Liver (tissue), 10 donors: ENCODE measurements at places on chromosomes 1 and 21.

DNA sequence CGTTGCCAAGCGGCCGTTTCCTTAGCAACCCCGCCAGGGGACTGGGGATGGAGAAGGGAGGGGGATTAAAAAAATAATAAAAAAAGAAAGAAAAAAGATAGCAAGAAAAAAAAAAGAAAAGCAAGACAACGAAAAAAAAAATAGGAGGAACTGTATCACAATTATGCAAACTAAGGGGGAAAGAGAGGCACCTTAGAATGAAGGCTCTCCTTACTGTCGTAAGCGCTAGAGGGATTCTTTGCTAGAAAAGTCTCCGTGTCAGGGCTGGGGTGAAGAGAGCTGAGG lies 625 bp upstream of the NEGR1 start:
- DNase-seq, result no peak

DNA sequence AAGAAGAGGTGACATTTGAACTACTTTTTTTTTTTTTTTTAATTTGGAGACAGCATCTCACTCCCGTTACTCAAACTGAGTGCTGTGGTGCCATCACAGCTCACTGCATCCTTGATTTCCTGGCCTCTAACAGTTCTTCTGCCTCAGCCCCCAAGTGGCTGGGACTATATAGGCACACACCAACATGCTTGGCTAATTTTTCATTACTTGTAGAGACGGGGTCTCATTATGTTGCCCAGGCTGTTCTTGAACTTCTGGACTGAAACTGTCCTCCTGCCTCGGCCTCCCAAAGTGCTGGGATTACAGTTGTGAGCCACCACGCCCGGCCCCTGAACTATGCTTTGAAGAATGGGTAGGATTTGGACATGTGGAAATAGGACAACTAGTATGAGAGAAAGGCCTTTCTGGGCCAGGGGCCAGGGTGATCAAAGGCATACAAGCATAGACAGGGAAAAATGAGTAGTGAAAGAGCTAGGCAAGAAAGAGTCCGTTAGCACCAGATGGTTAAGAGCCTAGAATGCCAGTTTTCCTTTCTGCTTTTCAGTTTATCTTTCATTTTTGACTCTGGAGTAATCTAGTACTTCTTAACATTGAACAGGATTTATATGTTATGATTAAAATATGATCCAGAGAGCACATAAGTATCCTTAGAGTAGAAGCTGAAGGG lies 6.3 kb downstream of the RABGAP1L start:
- peak; percentile 42 for DNase-seq

DNA sequence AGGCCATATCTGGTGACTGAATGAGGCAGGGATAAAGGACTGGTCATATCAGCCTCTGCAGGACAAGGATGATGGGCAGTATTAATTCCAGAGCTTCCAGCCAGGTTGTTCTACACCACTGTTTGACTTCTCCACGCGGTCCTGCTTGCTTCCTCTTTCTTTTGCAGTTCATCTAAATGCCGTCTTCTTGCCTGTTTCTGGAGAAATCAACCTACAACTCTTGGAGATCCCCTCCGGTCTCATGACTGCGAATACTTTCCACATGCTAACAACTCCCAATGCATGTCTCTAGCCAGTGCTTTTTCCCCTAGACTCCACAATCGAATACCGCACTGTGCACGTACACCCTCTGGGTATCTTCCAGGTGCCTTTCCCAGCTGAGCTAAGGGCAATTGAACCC lies 14.1 kb upstream of the TIAM1 start:
- DNase-seq, result no peak

DNA sequence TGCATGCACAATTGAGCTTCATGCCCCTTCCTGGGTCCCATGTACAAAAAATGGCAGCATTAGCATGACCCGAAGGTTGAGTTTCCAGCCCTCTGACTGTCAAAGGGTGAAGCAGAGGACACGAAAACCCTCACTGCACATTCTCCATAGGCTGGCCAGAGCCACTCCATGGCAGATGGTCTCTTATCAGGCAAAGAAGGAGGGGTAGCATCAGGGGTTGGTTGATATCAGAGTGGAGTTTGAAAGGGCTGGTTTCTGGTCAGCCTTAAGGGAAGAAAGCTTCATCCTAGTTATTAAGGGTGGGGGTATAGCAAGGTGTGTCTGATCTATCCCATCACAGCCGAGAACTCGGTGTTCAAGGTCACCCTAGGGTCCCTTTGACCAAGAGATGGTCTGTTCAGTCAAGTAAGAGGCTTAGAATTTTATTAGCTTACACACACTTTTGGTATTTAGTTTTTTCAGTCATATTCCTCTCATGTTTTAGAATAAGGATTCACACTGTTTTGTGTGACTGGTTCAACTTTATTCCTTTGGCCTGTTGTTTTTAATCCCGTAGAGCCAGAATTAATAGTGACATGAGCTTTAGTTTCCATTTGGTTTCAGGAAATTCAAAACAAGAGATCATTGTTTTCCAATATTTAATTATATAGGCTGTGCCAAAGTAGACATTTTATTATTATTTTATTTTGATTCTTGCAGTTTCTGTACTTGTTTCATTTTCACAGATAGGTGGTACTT lies 199.9 kb upstream of the FMN2 start:
- peak; percentile 61 for DNase-seq

GRCh38 chr1:225119307-225119706 lies 189.8 kb downstream of the DNAH14 start:
- DNase-seq, result no peak

- DNase-seq, result no peak
These were observed 20.4 kb downstream of the CENPF start for GRCh38 chr1:214623430-214623829.

DNA sequence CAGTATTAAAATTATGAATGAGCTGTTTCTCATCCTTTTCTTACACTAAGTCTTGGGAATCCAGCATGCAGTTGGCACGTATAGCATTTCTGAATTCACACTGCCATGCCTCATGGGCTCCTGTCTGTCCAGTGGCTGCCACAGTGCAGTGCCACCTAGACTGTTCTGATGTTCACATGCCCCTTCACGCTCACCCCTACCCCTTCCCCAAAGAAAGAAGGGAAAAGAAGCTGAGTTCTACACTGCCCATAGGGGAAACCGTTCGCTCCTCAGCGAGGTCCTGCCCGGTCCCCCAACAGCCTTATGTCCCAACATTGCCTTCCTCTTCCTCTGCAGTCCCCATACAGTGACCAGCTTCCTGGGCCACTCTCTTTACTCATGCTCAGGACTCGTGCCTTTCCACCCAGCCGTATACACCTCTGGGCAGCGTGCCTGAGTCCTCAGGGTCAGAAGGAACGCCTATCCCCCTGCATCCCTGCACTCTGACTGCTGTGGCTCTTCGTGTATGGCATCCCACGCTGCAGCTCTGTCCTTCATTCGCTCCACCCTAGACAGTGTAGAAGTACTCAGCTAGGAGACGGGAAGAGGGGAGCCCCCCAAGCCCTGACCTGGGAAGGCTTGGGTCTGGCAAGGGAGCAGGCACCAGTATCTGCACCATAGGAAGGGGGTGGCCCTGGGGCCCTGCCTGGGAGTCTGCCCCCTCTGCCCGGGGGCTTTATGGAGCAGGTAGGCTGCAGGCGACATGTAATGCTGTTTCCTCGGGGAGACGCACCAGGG lies 24.1 kb upstream of the ARF1 start:
- DNase-seq, result no peak

GRCh38 chr1:186577216-186577615 lies 103.0 kb downstream of the PTGS2 start:
- DNase-seq, result no peak
